Epithelial cell of proximal tubule (primary cell): ENCODE measurements at places on chromosomes 12 and 14.

- no peak for DNase-seq
Observed at GRCh38 chr12:116303929-116304328, 26.4 kb upstream of the MED13L start.

DNA sequence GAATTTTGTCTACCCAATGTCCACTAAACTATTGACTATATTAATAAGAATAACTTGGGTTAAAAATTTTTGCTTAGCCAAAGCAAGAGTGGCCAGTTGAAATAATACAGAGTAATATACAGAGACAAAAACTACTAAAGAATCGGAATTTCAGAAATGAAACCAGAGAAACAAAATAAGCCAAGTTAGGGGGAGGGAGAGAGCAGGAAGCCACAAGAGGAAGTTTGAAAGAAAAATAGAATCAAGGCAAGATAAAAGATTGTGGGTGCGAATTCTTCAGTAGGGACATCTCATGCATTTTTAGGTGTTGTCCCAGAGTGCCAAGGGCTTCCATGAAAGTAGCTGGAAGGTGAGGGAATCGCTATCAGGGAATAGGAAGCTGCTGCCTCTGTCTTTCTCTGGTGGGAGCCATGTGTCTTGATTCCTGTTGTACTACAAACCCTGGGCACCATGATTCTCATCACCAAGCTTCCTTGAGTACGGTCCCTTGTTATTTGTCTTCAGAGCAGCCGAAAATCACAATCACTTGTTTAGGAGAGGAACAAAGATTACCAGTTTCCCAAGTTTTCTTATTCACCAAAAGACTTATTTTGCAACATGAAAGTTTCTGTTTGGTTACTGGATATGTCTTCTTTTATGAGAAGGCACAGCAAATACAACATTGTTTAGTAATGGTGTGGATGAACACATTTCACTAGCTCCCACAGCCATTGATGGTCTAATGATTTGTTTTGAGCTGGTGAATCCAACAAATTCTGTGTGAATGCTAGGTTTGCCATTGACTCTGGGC is 16.7 kb downstream of the NEUROD4 start:
- no peak for DNase-seq

- DNase-seq = no peak
Observed at GRCh38 chr12:117528538-117528937, 167.1 kb upstream of the NOS1 start.

DNA sequence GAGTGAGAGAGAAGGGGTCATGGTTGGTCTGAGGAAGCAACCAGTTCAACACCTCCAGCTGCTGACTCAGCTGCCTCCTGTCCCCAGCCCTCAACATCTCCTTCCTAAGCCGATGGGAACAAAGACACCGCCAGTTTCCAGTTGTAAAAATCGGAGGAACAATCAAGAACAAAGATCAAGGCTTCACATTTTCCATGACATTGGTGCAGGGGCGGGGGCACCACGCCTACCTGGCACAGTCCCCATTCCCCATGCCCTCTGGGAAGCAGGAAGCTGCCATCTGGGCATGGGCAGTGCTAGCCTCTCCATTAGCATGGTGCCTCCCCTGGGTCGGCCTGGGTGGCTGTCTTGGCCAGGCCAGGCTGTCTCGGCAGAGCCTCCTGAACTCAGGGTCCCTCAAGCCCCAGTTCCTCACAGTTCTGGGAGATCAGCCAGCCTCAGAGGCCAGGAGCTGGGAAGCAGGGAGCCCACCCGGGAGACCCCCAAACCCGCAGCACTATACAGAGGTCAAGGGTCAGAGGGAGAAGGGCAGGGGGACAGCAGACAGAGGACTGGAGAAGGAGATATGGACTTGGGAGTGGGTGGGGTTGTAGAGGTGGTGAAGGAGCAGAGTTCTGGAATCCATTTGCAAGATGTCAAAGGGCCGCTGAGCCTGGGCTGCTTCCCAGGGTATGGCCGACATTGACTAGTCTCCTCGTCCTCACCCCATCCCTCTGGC is 19.6 kb upstream of the TMEM106C start:
- DNase-seq = no peak

- no peak for DNase-seq
Observed at GRCh38 chr12:27012982-27013255, 1.3 kb downstream of the TM7SF3 start.

DNA sequence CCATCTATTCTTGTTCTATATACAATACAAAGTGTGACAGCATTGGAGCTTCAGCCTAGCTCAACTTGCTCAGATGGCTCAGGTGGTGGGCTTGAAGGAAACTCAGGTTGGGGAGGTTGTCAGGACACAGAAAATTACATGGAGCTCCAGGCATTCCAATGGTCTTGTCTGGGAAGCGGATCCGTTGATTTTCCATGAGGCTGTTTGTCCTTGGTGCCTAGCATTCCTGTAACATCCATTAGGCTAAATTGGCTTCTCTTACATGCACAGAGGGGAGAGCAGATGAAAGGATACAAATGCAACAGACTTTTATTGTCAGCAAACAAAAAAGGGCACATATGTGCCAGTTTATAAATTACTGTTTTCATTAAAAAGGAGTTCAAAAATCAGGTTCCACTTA is 75.5 kb upstream of the OTX2 start:
- no peak for DNase-seq

DNA sequence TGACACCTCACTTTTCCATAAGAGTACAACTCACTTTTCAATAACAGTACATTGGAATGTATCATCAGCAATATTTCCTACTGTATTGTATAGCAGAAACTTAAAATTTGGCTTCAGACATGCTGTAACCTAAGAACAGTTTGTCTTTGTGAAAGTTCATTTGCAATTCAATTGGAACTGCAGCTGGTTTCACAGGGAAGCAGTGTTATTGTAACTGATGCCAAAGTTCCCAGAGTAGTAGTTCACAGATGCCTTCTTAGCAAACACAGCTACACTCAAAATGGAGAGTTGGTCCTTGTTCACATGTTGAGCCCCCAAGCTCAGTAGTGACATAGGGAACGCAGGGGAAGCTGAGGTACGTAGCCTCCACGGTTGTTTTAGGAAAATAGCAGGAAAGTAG is 23.3 kb downstream of the PPP1R36 start:
- no peak for DNase-seq

- DNase-seq = peak; percentile 96
Observed at GRCh38 chr14:89912667-89913211, 41.8 kb downstream of the EFCAB11 start.

- DNase-seq = no peak
Observed at GRCh38 chr14:59656473-59656872, 79.9 kb upstream of the CCDC175 start.

- no peak for DNase-seq
Observed at GRCh38 chr14:52650774-52651173, 44.6 kb downstream of the ERO1A start.

- no peak for DNase-seq
Observed at GRCh38 chr12:100995771-100996170, 201.2 kb downstream of the ANO4 start.

DNA sequence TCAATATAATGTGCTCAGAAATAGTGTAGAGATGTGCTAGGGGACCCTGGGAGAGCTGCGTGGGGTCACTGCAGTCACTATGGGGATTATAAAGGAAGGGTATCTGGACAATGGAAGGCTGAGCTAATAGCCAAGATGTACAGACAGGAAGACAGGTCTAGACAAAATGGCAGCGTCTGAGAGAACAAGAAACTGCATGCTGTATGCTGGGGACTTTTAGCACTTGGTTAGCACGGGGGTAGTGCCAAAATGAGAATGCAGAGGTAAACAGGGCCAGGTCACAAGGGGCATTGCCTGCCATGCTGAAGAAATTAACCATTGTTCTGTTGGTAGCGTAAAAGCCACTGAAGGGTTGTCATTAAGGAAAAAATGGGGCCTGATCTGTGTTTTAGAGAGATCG is 308.2 kb downstream of the EMP1 start:
- DNase-seq = no peak

GRCh38 chr14:64503434-64504309 is at the start of gene ZBTB25:
ZBTB25 (minus strand) TSS chr14:64503838; CDS start chr14:64490533, 13,305 bp downstream.
- DNase-seq = no peak

GRCh38 chr14:103680491-103681231 is 34.6 kb downstream of the XRCC3 start:
- DNase-seq = no peak

DNA sequence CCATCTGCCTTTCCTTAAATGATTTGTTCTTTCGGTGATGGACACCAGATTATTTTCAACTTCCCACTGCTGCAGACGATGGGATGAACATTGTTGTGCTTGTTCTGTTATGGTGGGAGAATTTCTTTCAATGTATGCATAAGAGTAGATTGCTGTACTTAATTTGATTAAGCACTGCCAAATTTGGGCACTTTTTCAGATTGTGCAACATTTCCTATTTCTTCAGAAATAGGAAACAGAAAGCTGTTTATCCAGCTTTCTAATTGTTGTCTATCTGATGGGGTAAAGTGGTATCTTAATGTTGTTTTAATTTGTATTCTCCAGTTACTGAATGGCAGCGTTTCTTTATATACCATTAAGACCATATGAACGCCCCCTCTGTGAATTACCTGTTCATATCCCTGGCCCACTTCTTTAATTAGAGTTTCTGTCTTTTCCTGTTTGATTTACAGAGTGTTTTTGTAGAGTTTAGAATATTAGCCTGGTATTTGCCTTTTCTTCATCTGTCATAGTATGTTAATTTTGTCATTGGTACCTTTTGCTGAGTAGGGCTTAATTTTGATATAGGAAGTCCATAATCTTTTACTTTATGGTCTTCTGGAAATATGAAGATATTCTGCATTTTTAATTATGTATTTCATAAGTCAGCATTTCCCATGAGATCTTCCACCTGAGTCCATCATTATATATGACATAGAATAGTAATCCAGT is 59.6 kb downstream of the DIP2B start:
- DNase-seq = no peak

DNA sequence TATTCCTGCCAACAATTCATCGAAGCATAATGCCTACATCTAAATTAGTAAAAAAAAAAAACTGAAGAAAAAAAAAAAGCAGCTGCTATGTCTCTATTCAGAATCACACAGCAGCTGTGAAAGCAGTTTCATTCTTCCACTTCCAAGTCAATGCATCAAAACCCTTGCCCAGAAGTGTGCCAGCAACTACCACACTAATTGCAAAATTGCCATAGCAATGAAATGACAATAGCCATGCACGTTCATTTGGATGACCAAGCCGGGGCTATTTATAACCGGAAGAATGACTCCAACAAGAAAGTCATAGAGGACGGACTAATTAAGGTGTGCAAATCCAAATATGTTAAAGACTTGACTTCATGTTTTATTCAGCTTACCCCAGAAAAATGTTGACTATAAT is 42.5 kb downstream of the SLC2A13 start:
- no peak for DNase-seq

- no peak for DNase-seq
Observed at GRCh38 chr12:13208533-13209435, 12.3 kb downstream of the EMP1 start.

GRCh38 chr12:125243811-125244210 is 178.6 kb downstream of the AACS start:
- no peak for DNase-seq

DNA sequence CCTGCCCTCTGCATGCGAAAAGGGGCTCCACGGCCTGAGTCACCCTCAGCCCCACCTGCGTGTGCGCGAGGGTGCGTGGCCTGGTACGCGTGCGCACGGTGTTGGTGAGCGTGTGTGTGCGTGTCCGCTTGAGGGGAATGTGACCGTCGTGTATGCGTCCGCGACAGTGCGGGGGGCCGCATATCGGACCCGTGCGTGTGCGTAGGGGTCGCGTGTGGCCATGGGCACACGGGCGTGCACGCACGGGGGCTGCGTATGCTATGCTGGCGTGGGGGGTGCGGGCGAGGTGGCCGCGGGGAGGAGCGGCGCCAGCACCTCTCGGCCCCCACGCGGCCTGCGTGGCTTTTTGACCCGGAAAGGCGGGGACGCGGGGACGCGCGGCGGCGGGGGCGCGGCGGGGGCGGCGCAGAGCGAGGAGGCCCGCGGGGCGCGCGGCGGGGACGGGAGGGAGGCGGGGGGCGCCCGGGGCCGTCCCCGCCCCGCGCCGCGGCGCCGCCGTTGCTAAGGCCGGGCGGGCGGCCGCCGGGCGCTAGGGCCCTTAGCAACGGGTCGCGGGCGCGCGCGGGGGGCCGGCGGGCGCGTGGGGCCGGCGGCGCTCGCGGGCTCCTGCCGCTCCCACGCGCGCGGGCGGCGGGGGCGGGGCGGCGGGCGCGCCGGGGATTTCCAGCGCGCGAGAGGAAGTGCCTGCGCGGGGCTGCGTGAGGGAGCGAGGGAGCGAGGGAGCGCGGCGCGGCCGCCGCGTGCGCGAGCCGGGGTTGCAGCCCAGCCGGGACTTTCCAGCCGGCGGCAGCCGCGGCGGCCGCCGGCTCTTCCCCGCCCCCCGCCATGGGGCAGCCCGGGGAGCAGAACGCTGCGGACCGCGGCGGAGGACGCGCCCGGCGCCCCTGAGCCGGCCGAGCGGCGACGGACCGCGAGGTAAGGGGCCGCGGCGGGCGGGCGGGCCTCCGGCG is at the start of gene TRAF3:
TRAF3 (plus strand) TSS at position 689 of the 950 bp plus-strand sequence. CDS start 92,753 bp downstream, outside the sequence.
- DNase-seq = no peak

GRCh38 chr12:40986001-40986400 is 202.1 kb upstream of the PDZRN4 start:
- no peak for DNase-seq

DNA sequence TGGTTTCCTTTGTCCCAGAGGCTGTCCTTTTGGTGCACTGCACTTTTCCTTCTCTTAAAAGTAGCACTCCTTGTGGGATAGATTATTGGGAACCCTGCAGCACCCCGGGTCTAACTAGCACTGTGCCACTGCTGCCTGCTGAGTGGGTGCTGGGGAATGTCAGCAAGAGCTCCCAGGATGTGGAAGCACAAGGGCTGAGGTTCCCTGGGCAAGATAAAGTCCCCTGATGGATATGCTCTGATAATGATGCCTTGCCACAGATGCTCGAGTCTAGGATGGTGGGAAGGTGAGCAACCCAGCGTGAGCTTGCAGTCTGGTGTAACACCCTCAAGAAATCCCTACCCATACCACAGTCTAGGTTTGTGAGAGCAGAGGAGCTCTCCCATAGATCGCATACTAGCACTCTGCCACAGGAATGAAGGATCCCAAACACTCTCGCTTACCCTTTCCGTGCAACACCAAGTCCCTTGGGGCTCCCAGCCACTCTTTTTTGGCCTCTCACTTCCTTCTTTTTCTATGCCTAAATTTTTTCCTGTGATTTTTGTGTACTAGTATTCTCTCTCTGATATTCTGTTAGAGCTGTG is 32.6 kb downstream of the USP15 start:
- DNase-seq = no peak

- no peak for DNase-seq
Observed at GRCh38 chr12:53267306-53267998, 647 bp upstream of the ESPL1 start.

GRCh38 chr14:104549536-104550339 is 29.8 kb upstream of the C14orf180 start:
- DNase-seq = no peak

- DNase-seq = peak; percentile 36
Observed at GRCh38 chr12:84632556-84632955, 280.0 kb downstream of the SLC6A15 start.

GRCh38 chr12:47949441-47950341 is 13.7 kb upstream of the TMEM106C start:
- no peak for DNase-seq

GRCh38 chr14:32572867-32573150 is 243.7 kb downstream of the AKAP6 start:
- DNase-seq = no peak

- no peak for DNase-seq
Observed at GRCh38 chr12:13173012-13173932, 23.3 kb upstream of the EMP1 start.
